ENCODE measurements at places on chromosomes 1 and 21.

GRCh38 chr21:26790296-26790695 is 54.9 kb downstream of the ADAMTS1 start:
- no peak for DNase-seq

GRCh38 chr1:234934611-234935033 is 194.0 kb downstream of the TOMM20 start:
- no peak for DNase-seq

DNA sequence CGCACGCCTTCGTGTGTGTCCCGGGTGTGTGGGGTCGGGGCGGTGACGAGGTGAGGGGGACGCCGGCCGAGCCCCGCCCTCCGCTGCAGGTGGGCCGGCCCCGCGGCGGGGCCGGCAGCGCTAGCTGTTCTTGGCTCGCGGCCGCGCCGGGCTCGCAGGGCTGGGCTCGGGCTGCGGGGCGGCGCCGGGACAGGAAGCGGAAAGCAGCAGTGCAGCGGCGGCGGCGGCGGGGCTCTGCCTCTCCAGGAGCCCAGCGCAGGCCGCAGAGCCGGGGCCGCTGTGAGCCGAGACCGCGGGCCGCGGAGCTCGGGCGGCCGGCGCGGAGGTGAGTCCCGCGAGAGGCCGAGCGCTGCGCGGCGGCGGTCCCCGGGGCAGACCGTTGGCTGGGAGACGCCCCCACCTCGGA is at the start of gene VANGL1:
VANGL1 (plus strand) TSS at position 209 of the 406 bp plus-strand sequence. CDS start 9,444 bp downstream, outside the sequence.
- no peak for DNase-seq

- peak; percentile 71 for DNase-seq
These were observed 100.4 kb upstream of the ZNF281 start for GRCh38 chr1:200510228-200510623.

GRCh38 chr1:50750021-50750619 is 209.9 kb downstream of the FAF1 start:
- DNase-seq = no peak

GRCh38 chr1:185696422-185697150 is 37.6 kb upstream of the HMCN1 start:
- DNase-seq = no peak

GRCh38 chr1:237879195-237879594 is 11.5 kb downstream of the ZP4 start:
- no peak for DNase-seq

DNA sequence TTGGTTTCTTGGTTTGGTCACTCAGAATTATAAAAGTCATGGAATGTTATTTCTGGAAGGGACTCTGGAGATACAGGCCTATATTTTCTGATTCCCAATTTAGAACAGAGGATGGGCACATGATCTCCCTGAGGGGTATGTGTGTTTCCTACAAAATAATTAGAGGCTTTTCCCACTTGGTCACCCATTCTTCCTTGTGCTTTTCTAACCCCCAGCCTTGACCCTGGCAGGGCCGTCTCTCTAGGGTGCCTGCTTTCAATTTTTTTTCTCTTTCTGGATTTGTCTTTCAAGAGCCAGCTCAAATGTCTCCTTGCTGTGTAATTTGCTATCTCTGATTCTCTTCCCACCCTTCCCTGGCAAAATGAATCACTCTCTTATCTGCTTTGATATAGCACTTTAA is 131.9 kb downstream of the HLX start:
- no peak for DNase-seq

GRCh38 chr1:156160000-156160742 is 6.8 kb downstream of the SEMA4A start:
- DNase-seq = no peak

DNA sequence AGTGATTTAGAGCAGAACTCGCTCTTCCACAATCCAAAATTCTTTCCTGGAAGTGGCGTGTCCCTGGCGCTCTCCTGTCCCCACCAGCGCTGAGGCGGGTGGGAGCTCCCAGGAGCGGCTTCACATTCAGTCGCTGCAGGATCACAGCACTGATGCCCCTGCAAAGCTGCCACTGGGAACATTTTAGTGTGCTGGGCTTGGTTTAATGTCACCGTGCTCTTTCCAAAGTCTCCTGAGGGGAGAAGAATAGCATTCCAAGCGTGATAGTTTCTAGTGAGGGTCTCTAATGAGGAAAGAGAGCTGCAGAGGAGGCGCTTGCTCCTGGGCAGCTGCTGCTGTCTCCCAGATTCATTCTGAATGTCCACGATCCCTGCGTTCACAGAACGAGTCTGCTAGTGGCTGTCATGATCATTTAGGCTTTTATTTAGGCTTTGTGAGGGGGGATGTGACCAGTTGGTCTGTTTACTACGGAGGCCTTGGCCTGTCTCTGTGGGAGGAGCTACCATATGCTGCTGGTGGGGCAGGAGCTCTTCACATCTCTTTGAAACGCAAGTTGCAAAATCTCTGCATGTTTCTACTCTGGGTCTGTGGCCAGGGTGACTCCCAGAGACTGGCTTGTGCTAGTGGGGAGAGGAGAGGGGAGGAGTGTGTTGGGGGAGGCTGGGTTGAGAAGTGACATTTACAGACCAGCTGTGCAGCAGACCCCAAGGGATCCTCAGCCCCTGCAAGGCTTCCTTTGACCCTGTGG is 23.4 kb downstream of the OLFML3 start:
- no peak for DNase-seq

DNA sequence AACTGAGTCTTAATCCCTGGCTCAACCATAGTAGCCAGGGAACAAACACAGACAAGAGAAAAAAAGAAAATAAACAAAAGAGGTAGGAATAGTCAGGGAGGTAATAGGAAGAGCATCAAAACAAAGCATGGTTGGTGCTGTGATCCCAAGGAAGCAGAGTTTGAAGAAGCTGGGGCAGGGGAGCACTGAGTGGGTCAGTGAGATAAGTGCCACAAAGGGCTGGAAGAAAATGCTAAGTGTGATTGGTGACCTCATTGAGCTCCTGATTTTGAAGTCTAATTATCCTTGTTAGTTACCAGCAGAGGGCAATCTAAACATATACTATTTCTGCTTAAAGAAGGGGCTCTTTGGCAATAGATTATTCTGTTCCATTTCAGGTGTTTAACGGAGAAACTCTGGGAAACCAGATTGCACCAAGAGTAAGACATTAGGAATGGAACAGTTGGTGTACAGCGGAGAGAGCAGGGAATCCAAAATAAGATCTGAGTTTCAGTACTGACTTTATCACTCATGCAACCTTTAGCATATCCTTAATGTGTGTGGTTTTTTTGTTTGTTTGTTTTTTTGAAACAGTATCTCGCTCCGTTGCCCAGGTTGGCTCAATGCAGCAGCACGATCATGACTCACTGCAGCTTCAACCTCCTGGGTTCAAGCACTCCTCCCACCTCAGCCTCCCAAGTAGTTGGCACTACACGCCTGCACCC is 30.7 kb upstream of the KIAA1614 start:
- DNase-seq = no peak

- DNase-seq = no peak
These were observed 41.3 kb upstream of the VAMP3 start for GRCh38 chr1:7729761-7730160.

DNA sequence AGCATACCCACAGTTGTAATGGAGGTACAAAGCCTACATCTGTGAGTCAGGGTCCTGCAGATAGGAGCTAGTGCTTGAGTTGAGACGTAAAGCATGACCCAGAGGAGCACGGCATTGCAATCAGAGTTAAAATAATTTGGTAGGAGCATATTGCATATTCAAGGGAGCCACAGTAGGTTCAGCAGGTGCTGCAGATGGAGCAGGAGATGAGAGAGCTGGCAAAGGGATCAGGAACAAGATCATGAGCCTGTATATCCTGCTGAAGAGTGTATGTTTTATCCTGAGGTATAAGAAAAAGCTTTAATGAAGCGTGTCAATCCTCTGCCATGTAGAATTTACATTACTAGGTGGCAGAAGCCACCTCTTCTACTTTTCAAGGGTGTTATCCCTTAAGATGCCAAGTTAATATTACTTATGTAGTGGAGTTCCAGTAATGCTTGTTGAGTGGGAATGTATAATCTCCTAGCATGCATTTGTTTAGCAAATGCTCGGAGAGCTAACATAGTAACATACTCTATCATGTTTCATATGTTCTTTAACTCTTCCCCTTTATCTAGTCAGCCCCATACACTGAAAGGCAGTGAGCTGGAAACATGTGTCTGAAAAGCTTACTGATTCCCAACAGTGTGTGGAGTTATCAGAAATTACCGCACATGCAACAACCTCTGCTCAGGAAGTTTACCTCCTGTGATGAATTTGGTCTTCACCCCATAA is 300.3 kb downstream of the GRIK1 start:
- no peak for DNase-seq

DNA sequence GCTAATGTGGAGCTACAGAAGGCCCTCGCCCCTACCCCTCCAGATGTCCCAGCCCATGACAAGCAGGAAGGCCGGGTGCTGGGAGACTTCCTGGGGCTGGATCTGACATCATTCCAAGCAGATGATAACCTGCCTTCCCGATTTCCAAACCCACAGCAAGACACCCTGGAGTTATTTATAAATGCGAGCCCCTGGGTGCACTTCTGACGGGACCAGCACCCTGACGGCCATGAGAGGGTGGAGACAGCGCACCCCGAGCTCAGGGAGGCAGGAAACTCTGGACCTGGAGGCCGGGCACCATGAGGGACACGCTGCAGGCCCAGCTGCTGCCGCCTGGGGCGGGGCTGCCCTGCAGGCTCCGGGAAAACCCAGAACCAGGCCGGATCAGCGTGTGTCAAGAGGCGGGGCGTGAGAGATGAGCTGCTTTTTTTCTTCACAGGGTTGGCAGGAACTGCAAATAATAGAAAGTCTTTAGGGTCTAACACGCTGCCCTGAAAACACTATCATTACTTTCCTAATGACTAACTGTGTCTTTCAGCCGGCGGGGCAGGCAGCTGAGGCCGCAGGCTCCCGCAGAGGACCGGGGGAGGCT is 2.5 kb upstream of the PCBP3 start:
- no peak for DNase-seq

- peak; percentile 5 for DNase-seq
These were observed 15.9 kb downstream of the HENMT1 start for GRCh38 chr1:108644984-108645383.

- DNase-seq = no peak
These were observed 11.4 kb downstream of the KCNJ6 start for GRCh38 chr21:37904856-37905255.

- DNase-seq = no peak
These were observed 73.4 kb downstream of the ST6GALNAC3 start for GRCh38 chr1:76147917-76148316.

GRCh38 chr1:154615411-154615810 is 7.4 kb upstream of the ADAR start:
- no peak for DNase-seq

GRCh38 chr1:10070206-10070605 is 37.4 kb downstream of the UBE4B start:
- no peak for DNase-seq

DNA sequence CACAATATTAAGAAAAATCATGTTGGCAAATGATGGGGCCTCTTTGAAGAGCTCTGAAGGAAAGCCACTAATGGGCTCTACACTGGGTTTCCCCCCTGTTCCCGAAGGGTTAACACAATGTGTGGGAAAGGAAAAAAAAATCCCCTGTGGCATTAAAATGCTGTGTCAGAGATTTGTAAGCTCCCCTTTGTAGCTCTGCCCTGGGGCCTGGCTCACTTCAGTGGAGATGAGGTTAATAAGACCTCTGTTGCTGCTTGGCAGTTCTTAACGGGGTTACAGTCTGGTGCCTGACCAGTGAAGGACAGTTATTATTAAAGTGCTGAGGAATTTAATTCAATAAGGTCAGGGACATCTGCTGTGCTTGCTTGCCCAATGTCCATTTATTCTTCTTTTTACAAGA is 129.7 kb upstream of the UBE2U start:
- no peak for DNase-seq

DNA sequence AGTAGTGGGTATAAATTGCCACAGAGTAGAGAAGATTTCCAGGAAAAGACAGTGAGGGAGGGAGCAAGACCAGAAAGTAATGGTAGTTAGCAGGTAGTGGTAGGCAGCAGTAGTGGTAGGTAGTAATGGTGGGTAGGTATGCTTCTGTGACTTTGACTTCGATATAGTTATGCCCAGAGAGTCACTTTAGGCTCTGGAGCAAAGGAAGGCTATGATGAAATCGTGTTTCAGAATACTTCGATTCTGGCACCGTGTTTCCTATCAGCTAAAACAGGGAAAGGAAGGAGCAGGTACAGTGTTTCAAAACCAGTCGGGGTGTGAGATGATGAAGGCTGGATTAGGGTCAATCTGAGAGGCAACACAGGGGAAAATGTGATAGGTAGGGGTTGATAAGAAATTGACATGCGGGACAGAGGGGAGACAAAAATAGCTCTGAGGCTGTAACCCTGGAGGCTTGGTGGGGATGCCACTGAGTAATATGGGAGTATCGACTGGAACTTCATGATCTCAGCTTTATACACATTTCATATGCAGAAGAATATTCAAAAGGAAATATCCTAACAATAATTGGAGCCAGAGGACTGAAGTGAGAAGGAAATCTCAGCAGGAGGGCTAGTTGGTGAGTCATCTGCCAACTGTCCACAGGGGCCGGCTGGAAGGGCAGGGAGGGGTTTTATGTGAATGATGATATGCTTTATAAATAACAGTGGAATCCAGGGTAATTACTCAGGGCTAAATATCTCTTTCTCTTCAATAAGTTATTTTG is 25.2 kb upstream of the TRIM45 start:
- DNase-seq = no peak

- DNase-seq = no peak
These were observed 4.0 kb downstream of the ARHGEF19 start for GRCh38 chr1:16208270-16208987.

DNA sequence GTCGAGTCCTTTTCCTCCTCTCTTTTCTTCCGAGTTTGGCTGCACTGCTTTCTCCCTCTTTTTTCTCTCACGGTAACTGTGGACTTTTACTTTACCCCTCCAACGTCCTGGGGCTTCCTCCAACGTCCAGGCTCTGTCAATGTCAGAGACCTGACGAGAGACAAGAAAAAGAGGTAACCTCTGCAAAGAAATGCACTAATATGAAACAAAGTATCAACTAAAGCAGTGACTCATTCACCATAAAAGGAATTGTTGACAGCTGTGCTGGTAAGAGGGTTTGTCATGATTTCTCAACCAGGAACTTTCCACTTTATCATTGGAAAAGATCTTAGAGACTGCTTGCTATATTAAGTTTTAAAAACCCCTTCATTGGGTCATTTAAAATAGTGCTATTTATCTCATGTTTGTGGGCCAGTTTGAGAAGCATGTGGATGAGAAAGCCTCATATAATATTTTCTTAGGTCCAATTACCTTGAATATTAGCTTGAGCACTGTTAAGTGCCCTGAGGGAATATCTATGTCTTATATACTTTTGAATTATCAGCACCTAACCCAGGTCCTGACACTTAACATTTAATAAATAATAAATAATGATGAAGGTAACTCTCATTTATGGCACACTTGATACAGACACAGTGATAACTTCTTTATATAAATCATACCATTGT is at the start of gene GBP2:
GBP2 (minus strand) TSS at position 202 of the 668 bp plus-strand sequence. CDS start 4,148 bp downstream, outside the sequence.
- DNase-seq = no peak

- no peak for DNase-seq
These were observed 134.7 kb downstream of the KAZN start for GRCh38 chr1:14733048-14733778.

All from stimulated activated CD4-positive, alpha-beta T cell treated with anti-CD3 and anti-CD28 coated beads, Interleukin-12 subunit alpha, Interleukin-12 subunit beta, amount 100 ng/mL, for 24 hours (primary cell).